ENCODE measurements at places on chromosomes 2 and 18.

DNA sequence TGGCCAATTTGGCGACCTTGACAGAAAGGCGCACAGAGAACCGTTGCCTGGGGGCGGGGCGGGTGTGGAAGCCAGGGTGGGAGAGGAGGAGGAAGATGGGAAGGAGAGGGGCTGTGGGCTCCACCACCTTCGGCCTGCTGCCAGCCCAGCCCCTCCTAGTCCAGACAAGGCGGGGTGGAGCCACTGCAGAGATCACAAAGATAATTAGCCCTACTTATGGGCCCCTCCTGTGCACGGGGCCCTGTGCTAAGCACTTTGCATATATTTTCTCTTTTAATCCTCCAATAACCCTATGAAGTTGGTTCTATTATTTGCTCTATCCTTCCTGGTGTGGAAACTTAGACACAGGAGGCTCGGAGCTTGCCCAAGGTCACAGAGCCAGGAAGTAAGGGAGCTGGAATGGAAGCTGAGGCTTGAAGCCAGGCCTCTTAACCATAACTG, 13.7 kb upstream of the ECEL1 start:
- DNase-seq: no peak

- DNase-seq: no peak
These were observed 291.3 kb downstream of the BCL11A start for GRCh38 chr2:60262178-60262577.

GRCh38 chr2:140643761-140644187, 1487.0 kb downstream of the LRP1B start:
- no peak for DNase-seq

DNA sequence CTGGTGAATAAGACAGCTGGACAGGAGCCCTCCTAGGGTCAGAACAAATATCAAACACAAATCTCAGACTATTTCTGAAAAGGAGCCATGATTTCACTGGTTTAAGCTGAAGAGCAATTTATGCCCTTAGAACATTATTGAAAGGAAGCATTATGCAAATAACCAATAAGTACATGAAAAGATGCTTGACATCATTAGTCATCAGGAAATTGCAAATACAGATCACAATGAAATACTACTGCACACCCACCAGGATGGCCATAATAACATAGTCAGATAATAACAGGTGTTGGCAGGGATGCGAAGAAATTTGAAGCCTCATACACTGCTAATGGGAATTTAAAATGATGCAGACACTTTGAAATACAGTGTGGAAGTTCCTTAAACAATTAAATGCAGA, 176.4 kb upstream of the RAB6C start:
- no peak for DNase-seq

- no peak for DNase-seq
These were observed 88.2 kb downstream of the GREB1L start for GRCh38 chr18:21330122-21330701.
